ENCODE measurements at places on chromosomes 6 and 20. TPM values are rescaled to one million over a fixed set of nuclear protein-coding genes. Genes with fewer than 3 reads are reported as not detected.

Gene ABRACL
- total RNA-seq = 3.6 TPM

Gene ZNF165
- 0.42 TPM for total RNA-seq

GRCh38 chr20:35066194-35066593, 26.4 kb downstream of the TRPC4AP start:
- no peak overlapping the region for H3K27ac ChIP-seq
- H3K4me3 ChIP-seq = no peak overlapping the region
- no peaks in the 10 kb centered on the region for H3K4me1 ChIP-seq

DNA sequence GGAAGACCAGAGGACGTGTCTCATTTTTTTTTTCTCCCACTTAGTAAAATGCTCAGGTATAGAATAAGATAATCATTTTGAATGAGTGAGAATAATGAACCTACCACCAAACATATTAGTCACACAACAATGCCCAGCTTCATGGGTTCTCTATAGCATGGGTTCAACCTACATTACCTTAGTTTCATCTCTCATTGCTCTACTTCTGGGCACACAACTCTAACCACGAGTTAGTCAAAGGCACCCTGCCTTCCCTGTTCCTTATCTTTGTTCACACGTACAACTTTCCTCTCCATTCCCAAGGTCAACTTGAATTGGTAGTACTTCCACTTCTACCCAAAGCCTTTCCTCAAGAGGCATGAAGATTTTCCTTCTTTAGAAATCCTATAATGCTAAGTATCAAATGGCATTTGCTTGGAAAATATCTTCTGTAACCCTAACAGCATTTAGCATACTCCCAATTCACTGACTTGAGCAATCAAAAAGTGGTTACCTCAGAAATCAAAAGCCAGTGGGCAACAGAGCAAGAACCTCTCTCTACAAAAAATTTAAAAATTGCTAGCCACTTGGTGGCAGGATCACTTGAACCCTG, 20.9 kb downstream of the DEK start:
- peaks cover 55% of the 10 kb centered on the region for H3K36me3 ChIP-seq
- no peaks in the 10 kb centered on the region for H3K4me1 ChIP-seq
- H3K27ac ChIP-seq = no peak overlapping the region
- DNase-seq = no peak

DNA sequence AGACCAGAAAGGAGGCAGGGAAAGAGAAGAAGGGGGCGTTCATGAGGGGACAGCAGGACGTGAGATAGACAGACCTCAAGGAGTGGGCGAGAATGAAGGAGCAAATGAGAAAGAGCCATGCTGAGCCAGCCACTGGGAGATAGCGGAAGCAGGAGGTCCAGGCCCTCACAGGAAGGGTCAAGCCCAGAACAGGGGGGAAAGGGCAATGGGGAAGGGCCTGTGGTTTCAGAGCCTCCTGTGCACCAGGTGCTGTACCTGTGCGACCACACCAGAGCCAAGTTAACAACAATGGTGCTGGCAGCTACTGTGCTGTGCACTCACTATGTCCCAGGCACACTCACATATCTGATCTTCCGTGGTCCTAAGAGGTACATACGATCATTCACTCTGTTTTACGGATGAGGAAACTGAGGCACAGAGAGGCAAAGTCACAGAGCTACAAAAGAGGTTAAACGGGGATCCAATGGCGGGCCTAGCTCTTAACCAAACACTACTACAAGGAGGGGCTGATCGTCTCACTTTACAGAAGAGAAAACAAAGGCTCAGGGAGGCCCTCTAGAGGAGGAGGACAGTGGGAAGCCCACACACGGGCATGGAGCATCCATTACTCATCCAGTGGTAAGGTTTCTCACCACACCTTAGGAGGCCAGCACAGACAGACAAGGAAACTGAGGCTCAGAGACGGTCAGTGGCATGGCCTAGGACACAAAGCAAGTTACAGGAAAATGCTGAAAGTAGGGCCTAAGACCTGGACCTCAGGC, 129.1 kb downstream of the PREX1 start:
- H3K27ac ChIP-seq = no peak overlapping the region
- H3K36me3 ChIP-seq = peaks cover 4% of the 10 kb centered on the region
- no peak overlapping the region for H3K4me3 ChIP-seq

GRCh38 chr6:78324213-78324612, 543.1 kb upstream of the IRAK1BP1 start:
- no peak overlapping the region for H3K4me3 ChIP-seq
- no peaks in the 10 kb centered on the region for H3K36me3 ChIP-seq
- H3K27ac ChIP-seq = no peak overlapping the region
- H3K4me1 ChIP-seq = no peaks in the 10 kb centered on the region

- no peaks in the 10 kb centered on the region for H3K36me3 ChIP-seq
- DNase-seq = no peak
- no peak overlapping the region for H3K27ac ChIP-seq
- H3K4me1 ChIP-seq = no peaks in the 10 kb centered on the region
- H3K4me3 ChIP-seq = no peak overlapping the region
These were observed 760 bp upstream of the ANKRD66 start for GRCh38 chr6:46745973-46746372.

All from tibial nerve (tissue), 4 donors.